ENCODE measurements at places on chromosomes 16 and 17. TPM values are rescaled to one million over a fixed set of nuclear protein-coding genes. Genes with fewer than 3 reads are reported as not detected.

The ADGRG1 gene
- 0.83 TPM for total RNA-seq

The IKZF3 gene
- total RNA-seq, result not detected

The CNTNAP1 gene
- total RNA-seq, result 10.6 TPM

The TMEM220 gene
- 1.1 TPM for total RNA-seq

The KRTAP4-9 gene
- total RNA-seq, result not detected

The PRAC1 gene
- total RNA-seq, result not detected

The ACACA gene
- 35.3 TPM for total RNA-seq

The KCNJ18 gene
- not detected for total RNA-seq

The KCNH6 gene
- total RNA-seq, result 0.28 TPM

The CCL17 gene
- not detected for total RNA-seq

The TMEM114 gene
- not detected for total RNA-seq

Measured in IMR-90 (cell line).